ENCODE measurements at places on chromosomes 11 and 22.

DNA sequence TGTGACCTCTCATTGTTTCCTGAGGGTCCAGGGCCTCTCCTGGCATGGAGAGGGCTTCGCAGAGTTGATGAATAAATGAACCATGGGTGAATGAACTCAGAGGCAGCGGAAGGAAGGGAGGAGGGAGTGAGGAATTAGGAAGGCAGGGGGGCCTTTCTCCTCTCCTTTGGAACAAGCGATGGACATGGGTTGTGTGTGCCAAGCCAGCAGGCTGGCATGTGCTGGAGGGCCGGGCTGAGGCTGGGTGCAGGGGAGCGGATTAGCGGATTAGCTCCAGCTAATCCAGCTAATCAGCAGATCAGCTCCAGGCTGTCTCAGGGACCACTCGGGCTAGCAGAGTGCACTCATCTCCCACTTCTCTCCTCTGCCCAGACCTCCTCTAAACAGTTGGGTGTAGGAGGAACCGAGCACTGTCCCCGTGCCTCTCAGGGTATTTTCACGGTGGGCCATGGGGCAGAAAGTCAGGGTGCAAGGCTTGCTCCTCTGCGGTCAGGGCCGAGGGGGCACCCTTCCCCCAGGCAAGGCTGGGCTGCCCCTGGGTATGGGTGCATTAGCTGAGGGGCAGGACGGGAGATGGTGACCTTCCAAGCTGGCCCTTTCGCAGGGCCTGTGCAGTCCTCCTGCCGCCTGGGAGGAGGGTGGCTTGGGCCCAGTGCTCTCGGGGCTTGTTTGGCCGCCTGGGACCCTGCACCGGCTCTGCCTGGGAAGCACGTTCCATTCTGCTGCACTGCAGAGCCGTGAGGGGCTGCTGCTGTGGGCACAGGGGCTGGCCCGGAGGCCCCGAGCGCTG is 120.3 kb upstream of the B3GAT1 start:
- no peak for DNase-seq

DNA sequence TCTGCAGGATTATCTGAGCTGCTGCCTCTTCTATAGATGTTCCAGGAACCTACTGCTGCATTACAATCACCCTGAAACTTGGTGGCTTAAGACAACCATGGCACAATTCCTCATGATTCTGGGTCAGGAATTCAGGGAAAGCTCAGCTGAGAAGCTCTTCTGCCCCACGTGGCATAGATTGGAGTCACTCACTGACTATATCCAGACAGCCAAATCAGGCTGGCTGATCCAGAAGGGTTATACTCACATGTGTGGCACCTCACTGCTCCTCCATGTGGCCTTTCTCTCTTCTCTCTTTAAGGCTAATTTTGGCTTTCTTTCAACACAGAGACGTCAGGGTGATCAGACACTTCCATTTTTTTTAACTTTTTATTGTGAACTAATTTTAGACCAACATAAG is 125.5 kb downstream of the BBOX1 start:
- DNase-seq: no peak

DNA sequence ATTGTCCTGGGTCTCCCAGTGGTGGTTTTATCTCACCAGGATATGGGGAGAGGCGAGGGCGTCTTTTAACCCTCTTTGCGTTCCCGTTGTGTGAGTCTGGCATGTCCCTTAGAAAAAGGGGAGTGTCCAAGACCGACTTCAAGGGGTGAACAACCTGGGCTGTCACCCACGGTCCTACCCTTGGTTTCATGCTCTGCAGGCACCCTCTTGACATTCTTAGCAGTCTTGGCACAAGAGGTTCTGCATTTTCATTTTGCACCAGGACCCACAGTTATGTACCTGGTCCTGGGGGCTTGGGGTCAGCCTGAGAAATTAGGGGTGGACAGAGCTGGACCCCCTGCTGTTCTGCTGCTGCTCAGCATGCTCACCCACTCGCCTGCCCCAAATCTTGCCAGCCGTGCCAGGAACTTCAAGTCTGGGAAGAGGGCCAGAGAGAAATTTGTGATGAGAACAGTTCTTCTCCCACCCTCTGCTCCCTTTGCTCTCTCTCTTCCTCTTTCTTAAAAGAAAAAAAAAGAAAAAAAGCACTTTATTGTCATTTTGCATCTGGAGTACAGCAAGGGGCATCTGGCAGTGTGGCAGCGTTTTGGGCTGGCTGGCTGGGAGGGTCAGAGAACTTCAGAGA is 471.2 kb downstream of the MIAT start:
- DNase-seq: no peak

DNA sequence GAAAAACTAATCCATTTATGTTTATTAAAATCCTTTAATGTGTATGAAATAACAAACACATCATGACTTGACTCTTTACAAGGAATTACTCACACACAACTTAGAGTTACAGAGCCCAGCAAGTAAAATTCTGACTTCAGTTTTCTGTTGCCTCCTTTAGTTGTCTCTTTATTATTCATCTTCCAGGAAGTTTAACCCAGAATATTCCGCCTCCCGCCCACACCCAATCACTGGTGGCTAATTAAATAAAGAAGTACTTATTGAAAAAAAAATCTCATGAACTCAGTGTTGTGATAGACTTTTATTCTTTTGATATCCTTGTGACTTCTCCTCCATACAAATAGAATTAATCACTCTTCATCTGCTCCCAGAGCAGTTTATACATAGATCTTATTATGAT is 61.9 kb downstream of the MUC15 start:
- DNase-seq: no peak

- DNase-seq: no peak
Measured at GRCh38 chr11:79406376-79406775, 34.5 kb downstream of the TENM4 start.

DNA sequence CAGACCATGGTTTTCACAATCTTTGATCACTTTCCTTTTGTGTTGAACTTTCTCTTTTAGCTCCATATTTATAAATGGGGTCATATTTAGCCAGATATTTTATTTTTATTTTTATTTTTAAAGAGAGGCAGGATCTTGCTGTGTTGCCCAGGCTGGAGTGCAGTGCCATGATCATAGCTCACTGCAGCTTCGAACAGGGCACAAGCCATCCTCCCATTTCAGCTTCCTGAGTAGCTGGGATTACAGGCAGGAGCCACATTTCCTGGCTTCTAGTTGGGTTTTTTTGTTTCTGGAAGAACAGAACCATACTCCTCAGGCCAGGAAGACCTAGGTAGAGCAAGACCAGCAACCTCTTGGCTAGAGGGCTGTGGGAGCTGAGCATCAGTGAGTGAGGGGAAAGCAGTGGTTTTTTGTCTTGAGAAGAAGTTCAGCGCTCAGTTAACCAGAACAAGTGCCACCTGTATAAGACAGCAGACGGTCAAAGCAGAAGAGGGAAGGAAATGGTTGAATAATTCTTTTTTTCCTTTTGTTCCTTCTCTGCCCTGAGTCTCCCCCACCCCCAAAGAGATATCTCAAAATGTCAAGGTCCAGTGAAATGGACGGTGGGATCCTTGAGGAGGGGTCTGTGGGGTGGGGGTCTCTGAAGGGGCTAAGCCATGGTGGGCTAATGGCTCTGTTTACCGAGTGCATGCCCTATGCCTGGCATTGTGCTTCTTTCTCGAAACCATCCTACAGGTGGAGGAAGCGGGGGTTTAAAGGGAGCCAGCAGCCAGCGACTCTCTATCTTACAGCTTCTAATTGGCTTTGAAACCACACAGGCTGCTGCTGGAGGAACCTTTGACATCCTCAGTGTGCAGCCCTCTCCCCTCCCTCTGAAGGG is 63.0 kb downstream of the PTPRJ start:
- no peak for DNase-seq

DNA sequence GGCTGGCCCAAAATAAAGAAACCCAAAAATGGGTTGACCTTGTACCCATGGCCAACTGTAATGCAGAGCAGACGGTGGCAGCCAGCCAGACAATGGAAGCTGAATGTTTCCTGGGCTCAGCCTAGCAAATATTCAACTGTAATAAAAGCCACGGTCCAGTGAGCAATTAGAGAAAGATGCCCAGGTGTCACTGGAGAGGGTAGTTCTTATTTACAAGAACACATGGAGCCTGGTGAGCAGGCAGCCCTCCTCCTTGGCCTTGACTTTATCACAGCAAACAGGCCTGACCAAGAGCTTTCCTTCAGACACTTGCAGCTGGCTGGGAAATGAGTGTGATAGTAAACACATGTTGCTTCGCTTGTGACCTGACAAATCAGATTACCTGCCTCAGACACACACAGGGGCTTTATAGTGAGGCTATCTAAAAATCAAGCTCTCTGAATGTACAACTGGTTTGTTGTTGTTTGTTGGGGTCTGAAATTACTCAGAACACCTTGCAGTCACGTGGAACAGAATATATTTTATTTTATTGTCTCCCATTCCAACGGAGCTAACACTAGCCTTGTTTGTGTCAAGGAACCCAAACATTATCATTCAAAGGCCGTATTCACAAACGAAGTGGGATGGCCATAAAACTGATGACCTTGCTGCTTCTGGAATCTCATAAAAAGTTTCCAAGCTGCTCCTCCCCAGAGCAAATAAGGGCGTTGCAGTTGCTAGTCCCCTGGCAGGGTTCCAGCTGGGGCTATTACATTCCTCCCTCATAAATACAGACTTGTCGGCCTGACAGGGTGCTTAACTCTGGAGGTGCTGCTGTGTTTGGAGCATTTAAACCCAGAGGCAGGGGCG is 161.1 kb downstream of the BBOX1 start:
- DNase-seq: no peak

DNA sequence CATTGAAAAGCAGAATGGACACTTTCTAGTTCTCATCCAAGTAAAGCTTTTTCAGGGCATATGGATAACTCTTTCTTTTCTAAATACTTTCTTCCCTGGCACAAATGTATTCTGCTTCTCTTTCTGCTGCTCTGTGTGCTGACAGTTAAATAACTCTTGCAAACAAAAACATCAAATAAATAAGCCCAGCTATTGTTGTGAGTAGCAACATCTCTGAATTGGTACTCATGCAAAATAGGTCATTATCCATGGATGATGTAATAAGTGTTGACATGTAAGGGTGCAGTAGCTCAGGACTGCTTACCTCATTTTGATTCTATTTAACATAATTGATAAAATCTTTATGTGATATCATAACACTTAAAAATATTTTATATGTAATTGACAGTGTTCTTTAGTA is 164.3 kb downstream of the MSANTD4 start:
- DNase-seq: no peak
